ENCODE measurements at places on chromosomes 1 and 21.
A peak's percentile ranks its signal among the peaks of the same experiment; 100 is the strongest.

GRCh38 chr1:45359882-45360513 lies 19.8 kb upstream of the MUTYH start:
- DNase-seq, result no peak

- no peak for DNase-seq
Measured at GRCh38 chr1:231855926-231856325, 229.3 kb downstream of the DISC1 start.

GRCh38 chr1:208741296-208741695 lies 497.1 kb upstream of the PLXNA2 start:
- DNase-seq, result no peak

DNA sequence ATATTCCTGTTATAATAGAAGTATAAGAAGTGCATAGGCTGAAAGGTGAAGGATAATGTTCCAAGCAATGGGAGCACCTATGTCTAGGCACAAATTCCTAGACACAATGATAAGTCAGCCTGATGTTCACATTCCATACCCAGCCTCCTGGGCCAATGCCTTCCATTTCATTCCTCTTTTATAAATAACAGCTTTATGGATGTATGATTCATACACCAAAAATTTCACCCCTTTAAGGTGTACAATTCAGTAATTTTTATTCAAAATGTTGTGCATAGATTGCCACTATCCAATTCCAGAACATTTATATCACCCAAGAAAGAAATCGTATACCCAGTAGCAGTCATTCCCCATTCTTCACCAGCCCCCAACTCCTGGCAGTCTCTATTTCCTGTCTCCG lies 118.8 kb downstream of the BRINP2 start:
- DNase-seq, result no peak

GRCh38 chr1:1033009-1033587 lies 13.2 kb downstream of the AGRN start:
- DNase-seq, result peak; percentile 76

DNA sequence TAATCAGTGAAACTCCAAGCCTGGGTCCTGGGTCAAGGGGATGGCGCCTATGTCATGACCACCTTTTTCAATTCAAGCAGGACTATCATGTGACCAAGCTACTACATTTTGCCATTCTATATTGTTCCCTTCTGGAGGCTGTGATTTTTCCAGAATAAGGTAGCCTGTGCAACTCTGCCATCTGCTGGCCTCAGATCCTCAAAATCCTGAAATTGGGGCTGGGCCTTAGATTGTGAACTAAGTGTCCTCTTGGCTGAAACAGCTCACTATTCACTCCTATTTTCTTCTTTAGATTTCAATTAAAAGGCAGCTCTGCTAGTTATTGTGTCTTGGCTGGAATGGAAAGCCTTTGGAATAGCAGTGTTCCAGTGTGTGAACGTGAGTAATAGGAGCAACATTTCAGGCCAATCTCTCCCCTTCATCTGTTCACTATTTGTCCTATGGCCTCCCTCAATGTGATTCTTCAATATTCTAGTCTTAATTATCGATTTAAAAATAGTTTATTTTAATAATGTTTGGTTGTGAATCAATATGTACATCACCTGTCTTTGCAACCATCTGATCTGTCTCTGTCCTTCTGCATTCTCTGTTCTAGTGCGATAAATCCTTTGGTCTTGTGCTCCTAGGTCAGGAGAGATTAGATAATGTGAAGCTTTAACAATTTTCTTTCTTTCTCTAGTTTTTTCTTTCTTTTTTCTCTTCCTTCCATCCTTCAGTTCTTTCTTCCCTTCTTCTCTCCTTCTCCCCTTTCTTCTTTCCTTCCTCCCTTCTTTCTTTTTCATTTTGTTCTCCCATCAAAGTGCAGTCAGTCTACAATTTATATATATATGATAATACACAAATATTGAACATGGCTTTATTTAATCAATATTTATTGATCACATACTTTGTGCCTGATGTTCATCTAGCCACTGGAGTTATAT lies 69.8 kb downstream of the CR1 start:
- DNase-seq, result no peak

DNA sequence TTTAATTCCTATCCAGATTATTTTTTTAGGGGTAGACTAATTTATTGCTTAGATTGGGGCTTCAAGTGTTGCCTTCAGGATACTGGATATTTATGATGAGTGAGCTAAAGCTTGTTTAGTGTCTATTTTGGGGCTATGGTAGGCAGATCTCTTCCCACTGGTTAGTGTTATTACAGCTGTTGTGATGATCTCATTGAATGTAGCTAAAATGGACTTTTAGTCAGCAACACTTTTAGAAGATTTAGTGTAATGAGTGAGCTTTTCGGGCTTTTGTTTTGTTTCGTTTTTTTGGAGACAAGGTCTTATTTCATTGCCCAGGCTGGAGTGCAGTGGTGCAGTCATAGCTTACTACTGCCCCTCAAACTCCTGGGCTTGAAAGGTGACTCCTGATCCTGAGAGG lies 14.2 kb downstream of the THRAP3 start:
- no peak for DNase-seq

GRCh38 chr1:79859212-79859948 lies 852.9 kb upstream of the ADGRL4 start:
- DNase-seq, result no peak

- no peak for DNase-seq
Measured at GRCh38 chr1:118974661-118975060, 13.5 kb downstream of the TBX15 start.

GRCh38 chr1:97936976-97937375 lies 16.1 kb upstream of the DPYD start:
- DNase-seq, result no peak

- DNase-seq, result no peak
Measured at GRCh38 chr1:171871848-171872247, 30.6 kb downstream of the DNM3 start.
